ENCODE measurements at places on chromosomes 5 and 9.

GRCh38 chr5:61603211-61603908 lies 271.3 kb downstream of the ZSWIM6 start:
- DNase-seq, result no peak

DNA sequence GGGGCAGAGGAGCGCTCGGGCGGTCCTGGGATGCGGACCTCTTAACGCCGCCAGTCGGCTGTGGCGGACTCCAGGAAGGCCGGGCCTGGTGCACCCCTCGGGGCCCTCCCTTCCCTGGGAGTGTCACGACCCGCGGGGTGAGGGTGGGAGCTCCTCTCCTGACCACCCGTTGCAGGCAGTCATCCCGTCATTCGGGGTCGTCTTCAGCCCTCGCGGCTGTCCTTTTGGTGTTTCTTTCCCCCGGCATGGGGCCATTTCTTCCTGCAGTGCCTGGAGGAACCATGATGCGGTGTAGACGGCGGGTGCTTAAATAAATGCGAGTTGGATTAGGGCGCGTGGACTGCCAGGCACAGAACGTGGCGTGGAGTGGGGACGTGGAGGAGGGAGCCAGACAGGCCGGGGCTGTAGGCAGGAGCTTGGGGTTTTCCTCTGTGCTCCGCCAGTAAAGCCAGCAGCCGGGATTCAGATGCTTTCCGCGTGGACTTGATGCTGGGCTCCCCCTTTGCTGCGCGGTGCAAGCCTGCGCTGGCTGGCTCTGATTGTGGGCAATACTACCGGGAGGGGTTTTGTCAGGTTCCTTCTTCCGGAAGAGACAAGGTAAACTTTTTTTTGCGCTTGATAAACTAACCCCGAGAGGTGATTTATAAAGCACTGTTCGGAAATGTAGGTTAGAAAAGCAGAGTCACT lies 868 bp downstream of the KDM4C start:
- peak; percentile 45 for DNase-seq

GRCh38 chr5:28766565-28767158 lies 1728.3 kb upstream of the CDH9 start:
- no peak for DNase-seq

DNA sequence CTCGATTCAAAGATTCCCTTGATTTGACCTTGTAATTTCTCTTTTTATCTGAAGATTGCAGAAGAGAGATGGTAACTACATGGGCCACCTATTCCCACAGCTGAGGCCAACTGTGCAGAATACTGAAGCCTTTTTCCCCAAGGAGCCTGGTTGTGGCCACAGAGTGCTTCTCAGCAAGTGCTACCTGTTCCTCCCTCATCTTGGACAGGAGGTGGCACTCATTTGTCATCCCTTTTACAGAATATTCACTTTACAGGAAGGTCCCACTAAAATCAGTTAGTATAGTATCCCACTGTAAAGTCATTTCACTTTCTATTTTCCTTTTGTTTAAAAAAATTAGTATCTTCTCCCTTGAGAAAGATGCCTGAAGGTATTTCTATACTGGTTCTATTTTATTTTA lies 346.4 kb downstream of the ARL15 start:
- no peak for DNase-seq

- no peak for DNase-seq
Measured at GRCh38 chr5:36301858-36302603, at the start of gene RANBP3L. Gene RANBP3L, minus strand, starts transcription at chr5:36301902. Its CDS starts 486 bp downstream, at chr5:36301416.

- DNase-seq, result no peak
Measured at GRCh38 chr5:74616236-74617146, 24.0 kb downstream of the ENC1 start.

GRCh38 chr9:24939109-24939850 lies 393.6 kb upstream of the IZUMO3 start:
- DNase-seq, result no peak

- DNase-seq, result no peak
Measured at GRCh38 chr5:2996248-2996647, 244.8 kb upstream of the IRX2 start.

DNA sequence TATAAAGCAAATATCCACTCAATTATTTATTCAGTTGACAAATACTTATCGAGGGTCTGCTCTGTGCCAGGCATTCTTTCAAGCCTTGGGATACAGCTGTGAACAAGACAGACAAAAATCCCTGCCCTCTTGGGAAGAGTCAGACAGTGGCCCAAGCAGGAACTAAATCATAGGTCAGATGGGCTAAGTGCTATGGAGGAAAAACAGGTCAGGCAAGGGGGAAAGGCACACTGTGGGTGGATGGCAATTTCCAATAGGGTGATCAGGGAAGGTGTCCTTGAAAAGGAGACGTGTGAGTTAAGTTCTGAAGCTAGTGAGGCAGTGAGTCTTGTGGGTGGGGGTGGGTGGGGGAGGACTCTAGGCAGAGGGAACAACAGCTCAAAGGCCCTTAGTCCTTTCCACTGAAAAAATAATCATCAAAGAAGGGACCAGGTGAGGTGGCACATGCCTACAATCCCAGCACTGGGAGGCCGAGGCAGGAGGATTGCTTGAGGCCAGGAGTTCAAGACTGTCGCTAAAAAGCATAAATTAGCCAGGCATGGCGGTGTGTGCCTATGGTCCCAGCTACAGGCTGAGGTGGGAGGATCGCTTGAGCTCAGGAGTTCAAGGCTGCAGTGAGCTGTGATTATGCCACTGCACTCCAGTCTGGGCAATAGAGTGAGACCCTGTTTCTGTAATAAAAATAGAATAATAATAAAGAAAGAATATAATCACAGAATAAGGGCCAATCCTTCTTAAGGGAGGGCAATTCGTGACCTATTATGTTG lies 95.2 kb upstream of the CPEB4 start:
- DNase-seq, result no peak

DNA sequence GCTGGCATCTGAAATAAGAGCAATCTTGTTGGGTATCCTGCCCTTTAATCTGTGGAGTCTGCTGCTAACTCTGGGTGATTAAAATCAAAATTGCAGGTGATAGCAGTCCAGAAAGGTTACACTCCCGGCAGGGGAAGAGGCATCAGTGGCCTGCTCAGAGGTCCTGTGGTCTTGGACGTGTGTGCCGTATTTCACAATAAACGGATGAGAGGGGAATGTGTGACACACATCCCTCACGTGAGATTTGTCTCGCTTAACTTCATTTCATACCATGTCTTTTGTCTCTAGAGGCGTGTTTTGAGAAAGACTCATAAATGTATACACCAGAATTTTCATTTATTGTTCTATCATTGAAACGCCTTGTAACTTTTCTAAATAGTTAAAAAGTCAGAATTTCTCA lies 36.6 kb downstream of the FAM240B start:
- DNase-seq, result no peak

GRCh38 chr5:6302684-6303083 lies 75.7 kb downstream of the MED10 start:
- DNase-seq, result no peak

DNA sequence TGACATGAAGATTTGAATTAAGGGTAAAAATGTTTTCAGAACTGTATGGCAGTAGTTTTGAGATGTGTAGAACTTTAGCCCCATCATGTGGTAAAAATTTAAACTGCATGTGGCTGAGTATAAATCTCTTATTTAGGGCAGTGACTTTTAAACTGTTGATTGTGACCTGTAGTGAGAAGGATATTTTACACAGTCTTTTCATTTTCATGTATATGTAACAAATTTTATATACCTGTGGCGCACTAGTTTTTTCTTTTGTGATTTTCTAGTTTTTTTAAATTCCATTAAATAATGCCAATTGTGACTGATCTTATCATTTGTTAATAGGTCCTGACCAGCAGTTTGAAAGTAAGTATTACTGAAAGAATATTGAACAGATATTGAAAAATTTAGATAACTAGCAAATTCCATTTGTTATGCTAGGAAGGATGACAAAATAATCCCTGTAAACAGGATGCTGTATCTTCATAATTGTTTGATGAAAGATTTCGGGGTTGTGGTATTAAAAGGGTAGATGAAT lies 47.2 kb downstream of the GPBP1 start:
- no peak for DNase-seq

- DNase-seq, result no peak
Measured at GRCh38 chr9:134644725-134645606, 3.4 kb downstream of the COL5A1 start.

GRCh38 chr5:113487416-113487780 lies 855 bp downstream of the MCC start:
- DNase-seq, result no peak

GRCh38 chr5:73066466-73066865 lies 53.9 kb upstream of the TMEM171 start:
- no peak for DNase-seq

GRCh38 chr5:125536095-125536494 lies 789.7 kb upstream of the ZNF608 start:
- no peak for DNase-seq

- no peak for DNase-seq
Measured at GRCh38 chr5:149271195-149271715, 404 bp upstream of the AFAP1L1 start.
